ENCODE measurements at places on chromosomes 2 and 18.

- peak; percentile 68 for DNase-seq
Observed at GRCh38 chr2:203484266-203485112, 50.6 kb downstream of the RAPH1 start.

- no peak for DNase-seq
Observed at GRCh38 chr2:28991021-28991420, 9.9 kb downstream of the TOGARAM2 start.

DNA sequence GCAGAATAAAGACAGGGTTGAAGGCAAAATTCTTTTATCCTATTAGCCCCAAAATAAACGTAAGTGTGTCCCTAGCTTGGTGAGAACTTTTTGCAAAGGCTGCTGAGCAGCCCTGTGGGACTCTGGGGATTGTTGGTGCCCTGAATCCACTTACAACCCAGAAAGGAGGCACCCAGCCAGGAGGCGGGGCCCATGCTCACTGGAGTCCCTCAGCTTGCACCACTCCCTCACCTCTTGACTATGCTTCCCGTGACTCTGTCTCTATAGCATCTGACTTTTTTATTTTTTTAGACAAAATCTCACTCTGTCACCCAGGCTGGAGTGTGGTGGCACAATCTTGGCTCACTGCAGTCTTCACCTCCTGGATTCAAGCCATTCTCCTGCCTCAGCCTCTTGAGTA lies 15.8 kb upstream of the COL6A3 start:
- DNase-seq: peak; percentile 53

- DNase-seq: no peak
Observed at GRCh38 chr2:215868846-215869543, 144.4 kb downstream of the MREG start.

GRCh38 chr2:88179228-88179679 lies 9.1 kb downstream of the THNSL2 start:
- no peak for DNase-seq

DNA sequence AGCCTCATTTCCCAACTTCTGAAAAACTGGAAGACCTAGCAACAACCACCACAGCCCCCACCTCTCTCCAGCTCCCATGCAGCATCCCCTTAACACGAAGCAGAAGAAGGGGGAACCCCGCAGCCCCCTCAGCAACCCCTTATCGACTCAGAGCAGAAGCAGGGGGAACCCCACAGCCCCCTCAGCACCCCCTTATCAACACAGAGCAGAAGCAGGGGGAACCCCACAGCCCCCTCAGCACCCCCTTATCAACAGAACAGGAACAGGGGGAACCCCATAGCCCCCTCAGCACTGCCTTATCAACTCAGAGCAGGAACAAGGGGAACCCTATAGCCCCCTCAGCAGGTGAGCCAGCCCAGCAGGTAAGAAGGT lies 6.7 kb downstream of the SLC66A2 start:
- no peak for DNase-seq

- no peak for DNase-seq
Observed at GRCh38 chr2:20299113-20299512, 51.5 kb downstream of the PUM2 start.

GRCh38 chr2:191512216-191512835 lies 165.6 kb upstream of the NABP1 start:
- no peak for DNase-seq

- no peak for DNase-seq
Observed at GRCh38 chr2:8985561-8986326, 17.7 kb downstream of the MBOAT2 start.

GRCh38 chr18:24136967-24137373 lies 1.9 kb upstream of the CABYR start:
- peak; percentile 71 for DNase-seq
